ENCODE measurements at places on chromosomes 5 and 9.

DNA sequence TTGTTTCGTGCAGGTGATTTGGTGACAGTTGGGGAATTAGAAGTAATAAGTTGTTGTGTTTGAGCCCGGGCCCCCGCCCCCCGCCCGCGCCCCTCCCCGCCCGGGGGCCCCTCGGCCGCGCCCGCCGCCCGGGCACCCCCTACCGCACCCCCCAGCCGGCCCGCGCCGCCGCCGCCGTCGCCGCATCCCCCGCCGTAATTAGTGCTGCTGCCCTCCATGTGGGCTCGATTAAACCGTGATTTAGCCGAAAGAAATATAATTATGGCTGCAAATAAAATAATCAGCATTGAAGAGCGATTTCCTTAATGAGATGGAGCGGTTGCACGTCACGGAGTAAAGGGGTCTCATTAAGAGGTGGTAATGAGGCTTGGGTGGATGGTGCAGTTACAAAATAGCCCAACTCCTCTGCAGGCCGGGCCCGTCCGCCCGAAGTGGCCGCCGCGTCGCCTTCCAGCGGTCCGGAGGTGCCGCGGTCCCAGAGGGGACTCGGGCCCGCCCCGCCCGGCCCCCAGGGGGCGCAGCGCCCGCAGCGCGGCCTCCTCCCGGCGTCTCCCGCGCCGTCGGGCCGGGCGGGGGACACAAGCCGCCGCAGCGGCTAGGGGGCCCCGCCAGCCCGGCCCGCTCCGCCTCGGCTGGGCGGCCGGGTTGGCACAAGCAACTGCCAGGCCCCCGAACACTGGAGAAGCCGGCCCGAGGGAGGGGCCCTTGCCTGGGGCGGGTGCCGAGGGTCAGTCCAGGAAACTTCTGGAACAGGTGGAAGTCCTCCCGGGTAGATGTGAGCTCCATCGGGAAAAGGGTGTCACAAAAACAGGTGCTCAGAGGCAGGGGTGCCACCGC, 6.9 kb upstream of the OTP start:
- DNase-seq = no peak
- H3K27ac ChIP-seq = no peak overlapping the region
- H3K36me3 ChIP-seq = peaks cover 24% of the 10 kb centered on the region
- H3K4me1 ChIP-seq = peaks cover 11% of the 10 kb centered on the region

GRCh38 chr9:119877306-119877705, 508.1 kb upstream of the BRINP1 start:
- H3K27ac ChIP-seq = no peak overlapping the region
- H3K4me3 ChIP-seq = no peak overlapping the region
- H3K36me3 ChIP-seq = no peaks in the 10 kb centered on the region
- DNase-seq = no peak
- H3K27me3 ChIP-seq = no peaks in the 10 kb centered on the region

DNA sequence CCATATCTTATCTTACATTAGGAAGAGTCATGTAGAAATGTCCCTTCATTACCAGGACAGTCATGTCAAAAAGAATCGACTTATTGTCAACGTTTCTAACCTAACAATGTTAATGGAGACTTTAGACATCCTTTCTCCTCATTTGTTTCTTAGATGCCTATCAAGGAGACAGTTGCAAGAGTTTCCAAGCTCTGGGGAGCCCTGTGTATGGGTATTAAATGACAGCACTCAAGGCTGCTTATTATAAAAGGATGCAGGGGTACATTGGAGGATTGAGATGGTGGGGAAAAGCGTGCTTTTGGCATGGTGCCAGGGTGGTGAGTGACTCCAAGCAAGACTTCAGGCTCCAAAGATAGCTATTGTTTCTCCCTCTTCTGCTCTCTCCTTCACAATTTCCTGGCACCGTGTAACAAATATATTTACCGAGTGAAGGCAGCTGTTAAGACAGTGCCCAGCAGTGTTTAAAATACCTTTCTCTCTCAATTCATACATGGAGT, 461.3 kb upstream of the CLINT1 start:
- H3K36me3 ChIP-seq = no peaks in the 10 kb centered on the region
- H3K4me3 ChIP-seq = no peak overlapping the region
- no peaks in the 10 kb centered on the region for H3K27me3 ChIP-seq
- DNase-seq = no peak
- H3K4me1 ChIP-seq = no peaks in the 10 kb centered on the region

DNA sequence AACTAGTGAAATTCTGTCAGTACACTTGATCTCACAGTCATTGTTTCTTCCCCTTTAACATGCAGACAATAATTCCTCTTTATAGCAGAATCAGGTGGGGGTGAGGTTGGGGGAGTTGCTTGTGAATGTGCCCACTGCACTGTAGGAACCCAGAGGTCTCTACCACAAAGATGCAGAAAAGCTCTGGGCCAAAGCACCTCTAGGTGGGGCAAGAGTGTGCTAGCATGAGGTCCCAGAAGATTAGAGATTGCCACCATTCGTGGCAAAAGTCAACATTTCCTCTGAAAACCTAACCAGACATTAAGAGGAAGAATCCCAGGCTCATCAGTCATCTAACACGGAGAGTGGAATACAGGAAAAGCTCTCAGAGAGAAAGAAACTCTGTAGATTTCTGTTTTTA, 74.5 kb downstream of the PTCD2 start:
- peaks cover 52% of the 10 kb centered on the region for H3K27me3 ChIP-seq
- no peak overlapping the region for H3K27ac ChIP-seq
- H3K4me3 ChIP-seq = no peak overlapping the region
- DNase-seq = no peak
- no peaks in the 10 kb centered on the region for H3K36me3 ChIP-seq
- no peaks in the 10 kb centered on the region for H3K4me1 ChIP-seq

- H3K36me3 ChIP-seq = no peaks in the 10 kb centered on the region
- no peak overlapping the region for H3K4me3 ChIP-seq
- no peak for DNase-seq
- H3K27ac ChIP-seq = no peak overlapping the region
- H3K27me3 ChIP-seq = peaks cover 14% of the 10 kb centered on the region
Measured at GRCh38 chr9:103981912-103982311, 112.2 kb upstream of the SMC2 start.

DNA sequence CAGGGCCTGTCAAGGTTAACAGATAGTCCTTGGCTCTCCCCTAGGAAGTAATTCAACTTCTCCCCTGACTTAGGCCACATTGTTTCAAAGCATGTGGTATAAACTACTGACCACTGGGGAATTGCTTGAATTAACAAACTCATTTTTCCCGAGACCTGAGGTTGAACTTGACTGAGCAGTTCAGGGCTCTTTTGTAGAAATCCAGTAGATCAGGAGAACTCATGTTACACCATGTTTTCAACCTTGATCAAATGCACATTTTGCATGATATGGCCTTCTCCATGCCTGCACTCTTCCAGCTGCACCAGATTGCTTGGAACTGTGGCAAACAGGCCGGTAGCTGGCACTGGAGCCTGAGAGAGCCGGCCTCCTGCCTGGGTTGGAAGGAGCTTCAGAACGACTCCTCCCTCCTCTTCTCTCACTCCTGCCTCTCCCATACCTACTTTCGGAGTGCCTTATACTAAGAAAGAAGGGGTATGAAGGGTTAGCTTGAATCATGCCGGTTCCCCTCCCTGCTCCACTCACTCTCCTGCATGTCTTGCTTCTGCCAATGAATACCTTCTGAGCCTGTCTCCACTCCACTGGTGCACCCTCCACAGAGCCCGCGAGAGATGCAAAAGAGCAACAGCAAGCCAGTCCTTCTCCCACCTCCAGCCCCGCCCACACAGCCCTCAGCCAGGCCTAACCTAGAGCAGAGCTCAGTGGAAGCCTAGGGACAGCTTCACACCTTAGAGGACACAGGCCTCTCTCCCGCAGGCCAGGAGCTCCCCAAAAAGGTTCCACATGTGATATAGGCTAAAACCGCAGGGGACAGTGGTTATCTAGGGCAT, 159.4 kb downstream of the MACROH2A1 start:
- peaks cover 14% of the 10 kb centered on the region for H3K27me3 ChIP-seq
- H3K27ac ChIP-seq = no peak overlapping the region
- H3K4me1 ChIP-seq = no peaks in the 10 kb centered on the region
- no peaks in the 10 kb centered on the region for H3K36me3 ChIP-seq
- H3K4me3 ChIP-seq = no peak overlapping the region
- DNase-seq = no peak

Measured in effector memory CD8-positive, alpha-beta T cell (primary cell).